Cortex of kidney (tissue), 1 donor: ENCODE measurements at places on chromosomes 4 and X.

DNA sequence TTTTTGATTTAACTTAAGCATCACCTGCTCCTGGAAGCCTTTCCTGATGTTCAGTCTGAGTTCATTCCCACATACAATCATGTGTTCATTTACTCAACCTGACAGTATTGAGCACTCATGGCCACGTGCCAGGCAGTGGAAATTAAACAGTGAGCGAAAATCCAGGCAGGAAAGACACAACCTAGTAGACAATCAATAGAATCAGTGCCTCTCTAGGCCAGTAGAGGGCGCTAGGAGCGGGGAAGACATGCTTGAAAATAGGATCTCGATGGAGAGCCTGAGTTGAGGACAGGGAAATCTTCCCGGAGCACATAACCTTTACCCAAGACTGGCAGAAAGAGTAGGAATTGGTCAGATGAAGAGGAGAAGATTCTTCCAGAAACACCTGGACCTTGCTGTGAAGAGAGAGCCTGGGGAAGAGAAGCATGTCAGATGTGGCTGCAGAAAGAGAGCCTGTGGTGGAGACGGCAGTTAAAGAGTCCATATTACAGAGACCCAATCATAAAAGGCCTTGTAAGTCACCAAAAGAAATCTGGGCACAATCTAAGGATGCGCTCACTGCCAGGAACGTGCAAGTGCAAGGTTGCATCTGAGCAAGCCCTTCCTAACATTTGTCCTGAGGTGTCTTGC lies 103.5 kb downstream of the LDB2 start:
- DNase-seq, result no peak

- no peak for DNase-seq
Measured at GRCh38 chrX:14095702-14096101, 66.0 kb upstream of the GEMIN8 start.

DNA sequence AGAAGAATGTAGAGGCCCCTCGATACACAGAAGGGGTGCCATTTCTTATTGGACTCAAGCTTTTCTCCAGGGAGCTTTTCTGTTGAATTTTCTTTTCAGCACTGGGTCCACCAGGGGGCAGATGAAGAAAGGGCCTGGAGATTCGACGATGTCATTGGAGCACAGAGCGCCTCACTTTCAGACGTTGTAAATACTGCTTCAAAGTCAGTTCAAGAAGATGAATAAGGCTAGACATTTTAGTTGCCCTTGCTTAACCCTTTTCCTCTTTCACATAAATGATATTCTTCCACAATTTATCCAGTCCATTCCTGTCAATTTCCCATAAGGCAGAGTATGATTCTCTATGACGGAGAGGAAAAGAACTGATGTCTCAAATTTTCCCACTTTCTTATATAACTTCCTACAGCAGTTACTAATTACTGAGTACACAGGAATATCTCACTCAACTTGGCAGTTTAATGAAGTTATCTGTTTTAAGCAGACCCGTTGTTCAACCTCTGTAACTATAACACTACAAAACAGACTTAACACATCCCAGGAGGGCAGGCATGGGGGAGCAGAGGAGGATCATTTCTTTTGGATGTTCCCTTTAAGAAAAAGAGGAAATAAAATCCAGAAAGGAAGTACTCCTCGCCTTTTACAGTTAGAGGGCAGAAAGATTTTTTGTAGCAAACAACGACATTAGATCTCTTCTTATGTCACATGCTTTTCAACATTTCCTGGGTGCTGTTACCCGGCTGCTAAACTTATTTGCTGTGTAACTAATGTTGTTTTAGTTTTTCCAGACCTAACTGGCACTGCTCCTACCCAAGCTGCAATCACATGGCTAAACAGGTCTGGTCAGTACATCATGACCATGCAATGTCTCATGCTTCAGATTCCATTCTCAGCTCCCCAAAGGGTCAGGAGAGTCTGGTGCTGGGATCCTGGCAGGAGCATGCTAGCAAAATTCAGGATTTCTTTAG lies 12.2 kb upstream of the CENPU start:
- no peak for DNase-seq

DNA sequence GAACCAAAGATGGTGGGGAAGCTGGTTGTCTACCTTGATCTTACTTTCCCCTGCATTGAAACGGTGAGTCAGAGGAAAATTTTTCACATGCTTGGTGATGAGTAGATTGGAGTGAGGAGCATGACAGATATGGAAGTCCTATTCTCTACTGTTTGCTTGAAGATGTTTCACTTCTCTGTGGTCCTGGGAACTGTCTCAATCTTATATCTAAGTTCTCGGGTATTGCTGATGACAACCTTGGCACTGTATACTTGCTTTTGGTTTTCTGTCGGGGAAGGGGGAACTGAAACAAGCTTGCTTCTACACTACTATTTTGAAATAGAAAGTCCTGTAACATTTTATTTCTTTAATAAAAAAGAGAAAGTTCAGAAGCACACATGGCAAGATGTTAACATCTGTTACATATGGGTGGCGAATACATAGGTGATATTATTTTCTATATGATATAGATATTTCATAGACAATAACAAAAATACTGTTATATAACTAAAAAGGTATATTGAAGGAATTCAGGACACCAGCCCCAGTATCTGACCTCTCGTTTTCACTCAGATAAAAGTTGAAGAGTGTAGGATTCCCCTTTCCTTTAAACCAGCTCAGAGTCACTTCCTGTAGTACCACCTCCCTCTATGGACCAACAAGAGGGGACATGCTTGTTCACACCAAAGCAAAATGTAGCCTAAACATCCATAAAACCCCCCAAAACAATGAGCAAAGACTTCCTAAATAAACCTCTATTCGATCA lies 88.8 kb downstream of the FMR1NB start:
- no peak for DNase-seq

DNA sequence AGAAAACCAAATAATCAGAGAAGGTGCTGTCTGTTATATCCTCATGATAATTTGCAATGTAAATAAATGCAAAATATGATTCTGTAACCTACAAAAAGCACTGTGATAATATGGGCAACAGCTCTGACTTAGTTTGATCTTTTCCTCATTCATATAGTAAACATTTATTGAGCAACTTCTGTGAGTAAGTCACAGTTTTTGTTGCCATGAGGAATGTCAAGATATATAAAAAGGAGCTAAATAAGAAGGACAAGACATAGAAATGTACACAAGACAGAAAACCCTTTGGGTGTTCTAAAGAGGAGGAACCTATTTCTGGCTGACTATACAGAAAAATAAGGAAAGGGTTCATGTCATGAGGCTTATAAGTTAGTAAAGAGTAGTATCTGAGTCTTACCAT lies 44.3 kb downstream of the ARSJ start:
- DNase-seq, result no peak

DNA sequence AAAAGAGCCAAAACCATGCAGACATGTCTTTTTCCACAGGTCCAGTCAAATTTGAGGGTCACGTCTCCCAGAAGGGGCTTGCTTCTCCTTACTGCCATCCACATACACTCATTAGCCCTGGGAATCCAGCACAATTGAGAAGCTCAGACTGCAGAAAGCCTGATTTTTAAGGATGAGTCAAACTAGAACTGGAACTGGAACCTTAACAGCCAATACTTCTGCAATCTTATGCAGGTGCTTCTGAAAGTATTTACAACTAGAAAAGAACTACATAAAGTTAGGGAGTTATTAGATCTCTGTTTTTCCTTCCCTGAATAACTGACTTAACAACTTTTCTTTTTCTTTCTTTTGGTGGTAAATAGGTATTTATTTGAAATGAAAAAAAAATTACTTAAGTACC lies 86.3 kb downstream of the CDS1 start:
- DNase-seq, result no peak

DNA sequence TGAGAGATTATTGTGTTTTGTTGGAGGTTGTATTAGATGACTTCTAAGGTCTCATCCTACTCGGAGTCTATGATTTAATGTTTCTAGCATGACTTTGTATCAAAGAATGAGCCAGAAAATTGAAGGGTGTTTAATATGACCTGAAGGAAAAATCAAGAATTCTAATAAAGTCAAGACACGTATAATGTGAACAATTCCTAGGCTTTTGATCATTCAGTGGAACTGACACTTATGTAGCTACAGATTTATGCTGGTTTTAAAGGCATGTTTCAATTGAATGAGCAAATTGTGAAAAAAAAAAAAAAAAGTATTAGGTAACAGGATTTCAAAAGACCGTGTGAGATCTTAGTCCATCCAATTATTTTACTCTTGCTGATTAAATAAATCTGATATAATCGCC lies 64.9 kb downstream of the GRID2 start:
- no peak for DNase-seq

DNA sequence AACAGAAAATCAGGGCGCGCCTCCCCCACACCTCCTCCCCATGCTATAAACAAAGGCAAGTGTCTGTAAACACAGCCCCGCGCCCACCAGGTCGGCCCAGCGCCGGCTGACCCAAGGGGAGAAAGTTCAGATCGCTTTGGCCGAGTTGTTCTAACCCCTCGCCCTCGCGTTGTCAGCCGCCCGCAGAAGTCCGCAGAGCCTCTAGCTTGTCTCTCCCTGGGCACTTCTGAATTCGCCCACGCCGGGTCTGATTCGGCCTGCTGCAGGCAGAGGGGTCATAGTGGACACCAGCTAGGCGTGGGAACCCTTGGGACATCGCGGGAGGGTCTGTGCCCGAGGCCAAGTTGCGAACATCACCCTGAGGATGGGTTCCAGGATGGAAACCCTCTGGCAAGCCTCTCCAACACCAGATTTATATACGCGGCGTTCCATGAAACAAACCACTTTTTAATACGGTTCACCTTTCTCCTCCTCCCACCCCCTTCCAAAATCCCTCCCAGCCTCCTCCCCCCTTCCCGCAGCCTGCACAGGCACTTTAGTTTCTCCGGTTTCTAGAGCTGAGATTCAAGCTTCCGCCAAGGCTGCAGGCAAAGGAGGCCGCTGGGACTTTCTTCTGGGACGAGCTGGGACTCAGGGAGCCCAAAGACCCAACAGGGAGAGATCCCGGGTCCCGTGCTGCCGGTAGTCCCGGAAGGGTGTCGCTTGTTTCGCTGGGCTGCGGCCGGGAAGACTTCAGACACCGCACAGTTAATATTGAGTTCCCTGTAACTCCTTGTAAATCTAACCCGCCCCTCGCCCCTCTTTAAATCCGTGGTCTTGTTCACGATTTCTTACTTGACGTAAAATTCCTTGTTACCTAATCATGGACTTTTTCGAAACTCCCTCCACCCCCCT lies 4.7 kb downstream of the HAND2 start:
- DNase-seq, result no peak

- DNase-seq, result no peak
Measured at GRCh38 chr4:68797618-68798017, 18.2 kb upstream of the UGT2B10 start.

DNA sequence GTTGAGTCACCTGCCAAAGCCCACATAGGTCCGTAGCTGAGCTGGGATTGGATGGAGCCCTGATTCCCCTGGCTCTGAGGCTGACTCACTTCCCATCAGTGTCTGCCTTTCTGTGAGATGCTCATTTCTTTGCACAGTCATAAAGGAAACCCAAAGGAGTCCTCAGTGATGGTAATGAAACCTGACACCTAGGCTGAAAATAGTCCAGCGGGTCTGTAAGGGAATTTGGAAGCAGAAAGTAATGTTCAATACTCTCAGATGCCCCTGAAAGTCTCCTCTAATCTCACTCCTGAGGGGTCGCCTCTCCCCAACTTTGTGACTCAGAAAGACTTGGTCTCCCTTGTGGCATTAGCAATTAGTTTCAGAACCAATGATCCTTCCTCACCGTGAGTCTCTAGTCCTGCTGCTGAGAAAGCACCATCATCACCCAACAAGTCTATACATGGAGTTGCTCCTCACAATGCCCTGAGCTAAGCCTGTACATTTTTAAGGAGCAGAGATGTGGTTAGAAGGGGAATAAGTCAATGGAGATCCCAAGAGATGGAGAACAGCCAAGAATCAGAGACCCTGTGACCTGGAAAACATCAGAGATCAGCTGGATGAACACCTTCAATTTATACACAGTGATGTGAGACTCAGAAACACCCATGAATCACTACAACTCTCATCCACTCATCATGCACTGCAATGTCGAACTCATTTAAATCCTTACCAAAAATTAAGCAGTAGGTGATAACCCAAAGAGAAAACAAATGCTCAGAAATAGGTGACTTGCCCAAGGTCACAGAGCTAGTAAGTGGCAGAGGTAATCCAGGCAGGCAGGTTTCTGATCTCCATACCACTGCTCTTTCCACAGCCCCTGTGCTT lies 219.0 kb upstream of the CPEB2 start:
- no peak for DNase-seq

DNA sequence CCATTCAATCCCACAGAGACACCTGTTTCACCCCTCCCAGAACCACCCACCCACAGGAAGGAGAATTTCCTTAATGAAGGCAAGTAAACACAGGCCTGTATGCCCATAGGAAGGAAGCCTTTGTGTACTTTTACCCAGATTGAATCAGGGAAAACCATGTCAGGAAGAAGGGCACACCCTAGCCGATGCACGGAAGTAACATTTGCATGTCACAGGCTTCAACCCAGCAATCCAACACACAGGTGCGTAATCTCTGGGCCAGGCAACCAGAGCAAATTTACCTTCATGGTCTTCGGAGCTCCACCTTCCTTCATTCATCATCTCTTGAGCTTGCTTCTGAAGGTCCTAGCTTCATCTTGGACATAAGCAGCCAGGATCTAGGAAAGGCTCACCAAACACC lies 206.3 kb downstream of the SHROOM3 start:
- no peak for DNase-seq

DNA sequence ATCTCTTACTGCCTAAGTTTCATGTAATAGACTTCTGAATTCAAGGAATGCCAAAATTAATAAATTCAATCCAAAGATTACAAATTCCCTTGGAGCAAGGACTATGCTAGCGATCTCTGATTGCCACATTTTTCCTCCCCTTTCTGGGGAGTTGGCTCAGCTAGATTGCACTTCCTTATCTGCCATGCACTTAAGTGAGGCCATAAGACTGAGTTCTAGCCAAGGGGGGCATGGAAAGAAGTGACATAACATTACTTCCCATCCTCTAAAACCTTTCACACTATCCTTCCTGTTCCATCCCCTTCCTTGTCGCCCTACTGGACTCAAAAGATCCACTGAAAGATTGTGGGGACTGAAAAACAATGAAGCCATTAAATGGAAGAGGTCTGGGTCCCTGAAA lies 53.8 kb upstream of the TXK start:
- DNase-seq, result no peak

DNA sequence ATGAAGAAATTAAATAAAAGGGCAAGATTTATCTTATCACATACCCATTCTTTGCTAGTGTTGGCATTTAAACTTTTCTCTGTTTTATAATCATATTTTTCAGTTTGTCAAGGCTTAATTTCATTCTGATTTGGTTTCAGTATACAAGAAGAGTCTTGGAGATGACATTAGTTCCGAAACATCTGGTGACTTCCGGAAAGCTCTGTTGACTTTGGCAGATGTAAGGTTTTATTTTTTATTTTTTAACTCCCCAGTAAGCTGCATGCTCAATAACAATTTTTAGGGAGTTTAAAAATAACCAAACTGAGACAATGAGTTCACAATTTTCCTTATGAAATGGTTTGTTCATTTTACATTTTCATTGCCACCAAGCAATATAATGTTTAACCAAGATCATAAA lies 39.8 kb downstream of the ANXA3 start:
- no peak for DNase-seq

DNA sequence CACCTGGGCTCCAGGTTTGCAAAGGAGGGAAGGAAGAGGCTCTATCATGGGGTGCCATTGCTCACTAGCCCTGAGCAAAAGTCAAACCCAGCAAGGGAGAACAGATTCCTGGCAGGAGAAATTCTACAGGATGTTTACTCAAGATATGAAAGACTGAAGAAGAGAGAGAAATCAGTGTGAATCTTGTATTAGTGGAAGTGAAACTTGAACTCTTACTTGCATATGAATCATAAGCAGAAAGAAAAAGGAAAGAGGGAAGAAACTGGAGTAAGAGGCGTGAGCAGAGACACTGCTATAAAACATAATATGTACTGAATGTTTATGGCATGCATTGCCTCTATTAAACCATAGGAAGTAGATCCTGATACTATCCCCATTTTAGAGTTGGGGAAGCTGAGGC lies 60.9 kb downstream of the C4orf46 start:
- no peak for DNase-seq
